ENCODE measurements at places on chromosomes 11 and 22.
A peak's percentile ranks its signal among the peaks of the same experiment; 100 is the strongest.

DNA sequence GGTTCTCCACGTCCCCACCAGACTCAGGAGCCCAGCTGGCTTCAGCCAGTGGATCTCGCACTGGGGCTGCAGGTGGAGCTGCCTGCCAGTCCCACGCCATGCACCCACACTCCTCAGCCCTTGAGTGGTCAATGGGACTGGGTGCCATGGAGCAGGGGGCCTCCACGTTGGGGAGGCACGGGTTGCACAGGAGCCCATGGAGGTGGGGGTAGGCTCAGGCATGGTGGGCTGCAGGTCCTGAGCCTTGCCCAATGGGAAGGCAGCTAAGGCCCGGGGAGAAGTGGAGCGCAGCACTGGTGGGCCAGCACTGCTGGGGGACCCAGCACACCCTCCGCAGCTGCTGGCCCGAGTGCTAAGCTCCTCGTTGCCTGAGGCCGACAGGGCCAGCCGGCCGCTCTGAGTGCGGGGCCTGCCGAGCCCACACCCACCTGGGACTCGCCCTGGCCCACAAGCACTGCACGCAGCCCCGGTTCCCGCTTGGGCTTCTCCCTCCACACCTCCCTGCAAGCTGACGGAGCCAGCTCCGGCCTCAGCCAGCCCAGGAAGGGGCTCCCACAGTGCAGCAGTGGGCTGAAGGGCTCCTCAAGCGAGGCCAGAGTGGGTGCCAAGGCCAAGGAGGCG lies 258.5 kb upstream of the PDGFD start:
- DNase-seq: no peak

- no peak for DNase-seq
These were observed 51.2 kb upstream of the SLC22A12 start for GRCh38 chr11:64539711-64540427.

DNA sequence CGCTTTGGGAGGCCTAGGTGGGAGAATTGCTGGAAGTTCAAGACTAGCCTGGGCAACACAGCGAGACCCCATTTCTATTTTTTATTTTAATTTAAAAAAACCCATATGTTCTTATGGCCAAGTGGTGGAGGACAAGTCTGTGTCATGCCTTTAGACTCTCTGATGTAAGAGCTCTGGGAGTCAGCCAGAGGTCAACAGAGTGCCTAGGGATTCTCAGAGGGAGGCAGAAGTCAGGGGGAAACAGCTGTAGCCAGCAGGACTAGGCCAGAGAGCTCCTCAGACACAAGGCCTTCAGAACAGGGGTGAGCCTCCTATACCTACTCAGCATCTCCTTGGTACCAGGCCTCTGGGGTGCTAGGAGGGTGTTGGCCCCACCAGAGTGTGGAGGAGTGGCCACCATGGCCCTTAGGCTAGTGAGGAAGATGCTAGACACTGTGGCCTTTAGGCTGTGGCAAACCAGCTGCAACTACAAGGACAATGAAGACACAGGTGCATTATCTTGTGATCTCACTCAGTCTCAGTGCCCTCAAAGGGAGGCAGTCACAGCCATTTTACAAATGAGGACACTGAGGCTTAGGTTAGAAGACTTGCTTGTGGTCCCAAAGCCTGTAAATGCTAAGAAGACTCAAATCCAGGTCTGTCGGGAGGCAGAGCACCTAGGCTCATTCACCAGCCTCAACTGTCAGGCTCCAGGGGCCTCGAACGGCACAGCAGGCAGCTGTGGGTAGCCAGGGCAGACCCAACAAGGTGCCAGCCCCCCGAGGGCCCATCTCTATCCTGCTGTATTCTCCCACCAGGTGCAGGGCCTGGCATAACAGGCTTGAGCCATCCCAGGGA lies 5.0 kb downstream of the ZP1 start:
- DNase-seq: no peak

- no peak for DNase-seq
These were observed 14.2 kb downstream of the IFT27 start for GRCh38 chr22:36761553-36762240.

- peak; percentile 30 for DNase-seq
These were observed 1.6 kb downstream of the NADSYN1 start for GRCh38 chr11:71454470-71455113.

DNA sequence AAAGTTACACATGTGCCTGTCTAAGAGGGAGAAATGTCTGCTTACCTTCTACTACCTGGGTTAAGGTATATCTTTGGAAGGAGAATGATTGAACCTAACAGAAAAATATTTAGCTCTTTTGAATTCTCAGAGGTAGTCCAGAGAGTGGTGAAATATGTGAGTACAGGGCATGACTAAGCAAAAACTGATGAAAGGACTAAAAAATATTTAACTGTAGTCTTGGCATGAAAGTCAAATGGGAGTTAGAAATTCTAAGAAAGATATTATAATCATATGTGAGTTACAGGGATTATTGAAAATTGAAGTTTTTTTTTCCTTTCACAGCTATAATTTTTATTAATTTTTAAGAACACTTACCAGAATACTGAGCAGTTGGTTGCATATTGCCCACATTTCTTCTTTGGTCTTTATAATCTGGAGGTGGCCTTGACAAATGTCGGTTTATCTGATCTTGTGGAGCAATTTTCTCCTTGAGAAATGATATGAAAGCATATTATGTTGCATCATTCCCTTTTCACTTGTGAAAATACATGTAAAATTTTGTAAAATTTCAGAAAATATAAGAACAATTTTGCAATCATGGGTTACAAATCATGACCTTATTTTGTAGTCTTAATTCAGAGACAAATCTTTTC lies 61.4 kb upstream of the MTMR2 start:
- no peak for DNase-seq

GRCh38 chr11:74444173-74444826 lies 23.0 kb downstream of the KCNE3 start:
- no peak for DNase-seq

DNA sequence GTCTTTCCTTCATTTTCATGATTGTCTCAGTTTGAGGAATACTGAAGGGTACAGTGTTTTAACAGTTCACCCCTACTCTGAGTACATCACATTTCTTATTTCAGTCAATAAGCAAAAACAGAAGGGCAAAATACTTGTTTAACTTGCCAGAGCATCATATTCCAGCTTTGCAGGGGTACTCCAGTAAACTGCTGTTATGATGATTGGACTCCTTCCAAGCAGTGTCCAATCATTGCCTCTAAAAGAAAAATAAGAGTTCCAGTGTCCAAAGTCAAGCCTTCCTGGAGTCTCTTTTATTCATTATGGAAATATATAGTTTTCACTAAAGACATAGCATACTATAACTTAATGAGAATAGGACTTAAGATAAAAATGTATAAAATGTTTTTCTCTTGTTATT lies 105.1 kb downstream of the FANCF start:
- DNase-seq: no peak

- no peak for DNase-seq
These were observed 47.0 kb downstream of the IGLL5 start for GRCh38 chr22:22934543-22935055.

GRCh38 chr11:59754859-59755700 lies at the start of gene STX3:
STX3 (plus strand) TSS chr11:59755376; CDS start chr11:59755606, 230 bp downstream.
- peak; percentile 65 for DNase-seq

- no peak for DNase-seq
These were observed 39.2 kb downstream of the BRD1 start for GRCh38 chr22:49788504-49788903.

GRCh38 chr11:18394928-18395734 lies 768 bp downstream of the LDHA start:
- DNase-seq: no peak

DNA sequence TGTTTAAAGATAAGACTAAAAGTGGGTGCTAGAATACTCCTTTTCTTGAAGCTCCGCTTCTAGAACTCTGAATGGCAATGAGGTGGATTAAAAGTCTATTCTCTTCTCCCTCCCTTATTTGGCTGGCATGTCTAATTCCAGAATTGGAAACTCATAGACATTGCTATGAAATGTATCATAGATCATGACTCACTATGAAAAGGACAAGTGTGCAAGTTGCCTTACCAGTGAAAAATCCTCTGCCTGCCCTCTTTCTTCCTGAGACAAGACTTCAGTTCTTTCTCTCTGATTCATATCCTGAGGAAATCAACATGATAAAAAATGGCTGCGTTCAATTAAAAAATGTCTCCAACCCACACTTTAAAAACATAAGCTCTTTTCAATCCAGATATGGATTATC lies 73.2 kb upstream of the BLID start:
- DNase-seq: no peak

- no peak for DNase-seq
These were observed 423.1 kb downstream of the ETS1 start for GRCh38 chr11:128164080-128164741.

GRCh38 chr11:9692691-9693090 lies 28.8 kb downstream of the SWAP70 start:
- no peak for DNase-seq

GRCh38 chr11:120977266-120978137 lies 46.4 kb upstream of the TBCEL start:
- no peak for DNase-seq

Measured in central memory CD4-positive, alpha-beta T cell (primary cell).